ENCODE measurements at places on chromosomes 13 and 19. TPM values are rescaled to one million over a fixed set of nuclear protein-coding genes. Genes with fewer than 3 reads are reported as not detected.

DACT3 gene
- total RNA-seq: 1.1 TPM

COMP gene
- 0.37 TPM for total RNA-seq

COX7A1 gene
- total RNA-seq: 3.3 TPM

SIGLECL1 gene
- total RNA-seq: not detected

CLIP3 gene
- total RNA-seq: 6.2 TPM

ZNF93 gene
- total RNA-seq: 3.9 TPM

IRGQ gene
- total RNA-seq: 8.8 TPM

MISP3 gene
- 0.73 TPM for total RNA-seq

MTUS2 gene
- under 0.01 TPM for total RNA-seq

ZNF497 gene
- total RNA-seq: 0.73 TPM

PDX1 gene
- not detected for total RNA-seq

VAV1 gene
- not detected for total RNA-seq

AP1M2 gene
- total RNA-seq: not detected

MAP1S gene
- 29.7 TPM for total RNA-seq

NLRP11 gene
- total RNA-seq: not detected

C1QTNF9B gene
- total RNA-seq: not detected

MARCHF2 gene
- 35.4 TPM for total RNA-seq

CEACAM20 gene
- not detected for total RNA-seq

RNF17 gene
- total RNA-seq: not detected

HDGFL2 gene
- 56.5 TPM for total RNA-seq

ARMC6 gene
- total RNA-seq: 54.7 TPM

TNNT1 gene
- total RNA-seq: 2.9 TPM

PBX4 gene
- 5.5 TPM for total RNA-seq

MAB21L1 gene
- 1.4 TPM for total RNA-seq

GRK1 gene
- not detected for total RNA-seq

GFY gene
- total RNA-seq: not detected

PTPRS gene
- 78.8 TPM for total RNA-seq
